ENCODE measurements at places on chromosomes 3 and 15.

DNA sequence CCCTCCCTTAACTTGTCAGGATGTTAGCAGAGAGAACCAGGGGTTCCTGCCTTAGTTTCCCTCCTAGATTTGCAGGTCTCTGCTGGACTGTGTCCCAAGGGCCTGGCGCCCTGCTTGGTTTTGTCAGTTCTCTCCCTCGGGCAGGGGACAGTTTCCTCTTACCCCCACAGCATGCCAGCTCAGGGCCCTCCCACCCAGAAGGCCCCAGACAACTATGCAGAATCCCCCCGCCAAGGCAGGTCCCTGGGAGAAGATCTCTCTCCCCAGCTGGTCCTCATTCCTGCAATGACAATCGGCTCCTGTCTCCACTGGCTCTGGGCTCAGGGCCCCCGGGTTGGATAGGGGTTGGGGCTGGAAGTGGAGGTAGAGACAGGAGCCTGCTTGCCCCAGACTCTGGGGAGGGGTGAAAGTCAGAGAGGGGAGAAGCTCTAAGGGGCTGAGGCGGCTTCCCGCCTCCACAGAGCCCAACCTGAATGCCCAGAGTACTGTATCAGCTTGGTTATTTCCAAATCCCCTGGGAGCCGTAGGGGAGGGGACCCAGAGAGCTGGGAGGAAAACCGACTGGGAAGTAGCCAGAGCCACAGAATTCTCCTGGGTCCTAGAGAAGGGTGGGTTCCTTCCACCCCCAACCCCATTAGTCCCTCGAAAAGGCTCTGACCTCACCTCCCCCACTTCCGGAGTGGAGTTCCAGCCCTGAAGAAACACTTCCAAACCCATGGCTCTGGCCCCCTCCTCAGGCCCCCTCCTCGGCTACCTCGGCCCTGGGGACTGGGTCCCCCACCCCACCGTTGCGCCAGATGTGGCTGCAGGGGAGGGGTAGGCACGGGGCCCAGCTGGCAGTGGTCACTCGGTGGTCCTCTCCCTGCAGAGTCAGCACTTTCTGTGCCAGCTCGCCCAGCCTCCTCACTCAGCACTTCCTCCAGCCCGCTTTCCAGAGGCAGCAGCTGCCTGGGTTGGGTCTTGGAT lies 3.8 kb upstream of the LOXL1 start:
- no peak for DNase-seq

DNA sequence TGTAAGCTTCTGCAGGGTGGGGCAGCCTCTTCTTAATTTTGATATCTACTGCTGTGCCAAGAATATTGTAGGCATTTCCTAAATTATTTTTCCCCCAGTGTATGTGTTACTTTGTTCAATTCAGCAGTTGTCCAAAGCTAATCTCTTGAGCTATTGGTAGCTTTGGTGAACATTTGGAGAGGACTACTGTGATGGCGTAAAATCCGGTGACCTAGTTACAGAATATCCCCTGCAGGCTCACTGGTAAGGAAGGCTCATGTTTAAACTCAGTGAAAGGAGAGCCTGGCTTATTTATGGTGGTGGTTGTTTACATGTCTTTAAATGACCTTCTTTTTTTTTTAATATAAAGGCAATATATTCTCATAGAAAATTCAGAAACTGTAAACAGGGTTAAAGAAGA lies 105.6 kb downstream of the LPP start:
- no peak for DNase-seq

DNA sequence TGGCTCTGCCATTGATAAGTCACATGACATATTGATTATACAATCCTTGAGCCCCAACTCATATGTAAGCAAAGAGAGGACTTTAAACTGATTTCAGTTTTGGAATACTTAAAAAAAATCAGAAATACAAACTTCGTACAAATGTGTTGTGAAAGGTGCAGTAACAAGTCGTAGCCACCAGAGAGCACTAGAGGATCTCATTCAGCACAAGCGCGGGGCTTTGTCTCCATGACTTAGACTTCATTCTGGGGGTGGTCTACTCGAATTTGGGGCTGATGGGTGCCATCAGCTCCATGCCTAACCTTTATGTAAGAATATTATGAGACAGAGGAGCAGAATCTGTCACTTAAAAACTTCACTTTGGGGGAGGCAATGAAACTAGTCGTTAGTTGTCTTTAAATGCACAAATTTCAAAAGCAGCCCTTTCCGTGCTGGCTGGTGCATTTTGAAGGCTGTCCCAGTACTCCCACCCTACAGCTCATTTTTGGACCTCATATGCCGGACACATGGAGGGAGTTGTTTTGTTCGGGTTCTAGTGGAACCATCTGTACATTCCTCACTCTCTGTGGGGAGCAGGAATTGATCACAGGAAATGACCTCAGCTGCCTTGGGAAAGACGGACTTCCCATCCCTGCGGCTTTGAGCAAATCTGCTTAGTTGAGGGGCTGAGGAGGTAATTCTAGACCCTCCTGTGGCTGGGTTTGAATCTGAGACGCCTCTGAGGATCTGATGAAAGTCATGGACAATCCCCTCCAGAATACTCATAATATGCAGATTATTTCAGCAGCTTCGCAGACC lies 27.5 kb upstream of the MASP1 start:
- DNase-seq: peak; percentile 77

DNA sequence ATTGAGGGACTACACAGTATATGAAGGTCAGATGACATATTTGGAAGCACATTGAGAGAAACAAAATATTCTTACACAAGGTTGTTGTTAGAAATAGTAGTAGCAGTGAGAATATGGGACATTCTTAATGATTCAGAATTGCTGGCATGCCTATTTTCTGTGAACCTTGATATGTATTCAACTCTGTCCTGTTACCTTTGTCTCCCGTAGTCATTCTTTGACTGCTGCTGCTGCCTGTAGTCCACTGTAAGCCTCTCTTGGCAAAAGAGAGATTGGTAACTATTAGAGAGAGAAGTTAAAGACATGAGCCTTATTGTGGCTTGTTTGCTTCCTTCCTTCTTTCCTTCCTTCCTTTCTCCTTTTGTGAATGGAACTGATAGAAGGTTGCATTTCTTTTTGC lies 64.5 kb downstream of the TCF12 start:
- DNase-seq: no peak

DNA sequence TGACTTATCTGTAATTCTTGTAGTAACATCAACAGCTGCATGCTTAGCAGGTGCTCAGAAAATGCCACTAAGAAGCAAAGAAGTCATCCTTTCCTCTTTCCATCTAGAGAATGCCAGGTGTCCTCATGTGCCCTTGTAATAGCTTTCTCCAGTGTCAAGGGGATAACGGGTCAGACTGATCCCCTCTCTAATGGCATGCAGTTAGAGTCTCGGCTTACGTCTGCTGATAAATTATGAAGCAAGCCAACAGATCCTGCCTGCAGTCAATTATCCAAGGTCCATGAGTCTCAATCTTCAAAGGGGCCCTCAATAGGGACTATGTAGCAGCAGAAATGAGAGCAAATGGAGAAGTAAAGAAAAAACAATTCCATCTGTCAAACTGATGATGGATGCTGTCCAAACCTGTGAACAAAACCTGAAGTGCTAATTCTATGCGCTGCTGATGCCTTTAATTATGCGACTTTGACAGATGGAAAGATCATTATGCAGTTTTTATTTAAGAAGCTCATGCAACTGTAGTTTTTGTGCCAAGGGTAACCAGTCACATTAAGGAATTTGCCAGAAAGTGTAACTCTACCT lies 162.8 kb upstream of the PEX5L start:
- no peak for DNase-seq

- no peak for DNase-seq
These were observed 63.6 kb downstream of the ANO10 start for GRCh38 chr3:43558171-43558570.

DNA sequence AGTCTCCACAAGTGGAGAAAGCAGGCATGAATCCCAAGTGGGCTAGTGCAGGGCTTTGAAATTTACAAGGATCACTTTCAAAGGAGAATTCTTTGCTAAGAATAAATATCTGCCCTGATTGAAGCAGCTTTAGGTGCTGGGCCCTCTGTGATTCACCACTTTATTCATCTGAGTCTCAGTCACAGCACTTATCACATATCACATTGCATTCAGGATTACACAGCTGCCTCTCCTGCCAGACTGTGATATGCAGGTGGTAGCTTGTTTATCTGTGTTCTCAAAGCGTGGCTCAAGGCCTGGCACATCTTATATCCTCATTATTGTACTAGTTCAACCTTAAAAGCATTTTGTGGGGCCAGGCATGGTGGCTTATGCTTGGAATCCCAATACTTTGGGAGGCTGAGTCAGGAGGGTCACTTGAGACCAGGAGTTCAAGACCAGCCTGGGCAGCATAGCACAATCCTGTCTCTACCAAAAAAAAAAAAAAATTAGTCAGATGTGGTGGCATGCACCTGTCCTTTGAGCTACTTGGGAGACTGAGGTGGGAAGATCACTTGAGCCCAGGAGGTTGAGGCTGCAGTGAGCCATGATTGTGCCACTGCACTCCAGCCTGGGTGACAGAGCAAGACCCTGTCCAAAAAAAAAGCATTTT lies 156.9 kb upstream of the EIF1B start:
- DNase-seq: no peak

- no peak for DNase-seq
These were observed 396.4 kb downstream of the EDEM1 start for GRCh38 chr3:5583920-5584319.

All from GM04504 (cell line).